HuH-7.5 (cell line): ENCODE measurements at places on chromosomes 1 and 21.

DNA sequence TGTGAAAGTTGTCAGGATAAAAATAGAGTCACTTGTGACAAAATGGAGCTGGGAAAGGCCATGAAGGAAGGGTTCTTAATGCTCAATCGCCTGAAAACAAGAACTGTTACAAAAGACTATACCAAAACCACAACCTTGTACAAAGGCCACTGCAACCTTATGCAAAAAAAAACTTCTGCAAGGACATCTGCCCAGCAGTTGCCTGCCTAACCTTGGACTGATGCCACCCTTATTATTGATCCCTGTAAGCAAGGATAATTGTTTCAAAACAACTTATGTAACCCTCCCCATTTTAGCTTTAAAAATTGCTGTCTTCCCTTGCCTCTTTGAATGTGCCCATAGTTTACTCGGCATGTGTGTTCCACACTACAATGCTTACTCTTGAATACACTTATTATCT lies 5.7 kb downstream of the ALG14 start:
- DNase-seq: no peak

DNA sequence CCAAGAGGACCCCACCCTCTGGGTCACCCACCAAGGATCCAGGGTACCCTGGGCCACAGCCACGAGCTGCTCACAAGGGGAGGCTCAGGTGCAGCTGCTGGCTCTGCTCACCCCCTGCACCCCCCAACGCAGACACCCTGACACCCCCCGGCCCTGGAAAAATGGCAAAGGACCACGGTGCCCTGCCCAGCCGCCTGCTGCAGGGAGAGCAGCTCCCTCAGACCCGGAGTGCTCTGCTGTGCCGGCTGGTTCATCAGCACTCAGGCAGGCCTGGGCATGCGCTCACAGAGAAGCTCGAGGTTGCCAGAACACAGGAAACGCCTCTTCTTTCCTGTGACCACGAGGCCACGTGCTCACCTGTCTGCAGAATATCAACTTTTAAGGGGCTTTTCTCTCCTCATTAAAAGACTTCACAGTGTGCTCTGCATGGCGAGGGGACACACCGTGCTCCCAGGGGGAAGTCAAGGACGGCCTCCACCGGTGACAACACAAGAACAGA lies 4.3 kb upstream of the C1QTNF12 start:
- no peak for DNase-seq

GRCh38 chr1:227766015-227766634 lies 30.9 kb downstream of the SNAP47 start:
- DNase-seq: no peak

DNA sequence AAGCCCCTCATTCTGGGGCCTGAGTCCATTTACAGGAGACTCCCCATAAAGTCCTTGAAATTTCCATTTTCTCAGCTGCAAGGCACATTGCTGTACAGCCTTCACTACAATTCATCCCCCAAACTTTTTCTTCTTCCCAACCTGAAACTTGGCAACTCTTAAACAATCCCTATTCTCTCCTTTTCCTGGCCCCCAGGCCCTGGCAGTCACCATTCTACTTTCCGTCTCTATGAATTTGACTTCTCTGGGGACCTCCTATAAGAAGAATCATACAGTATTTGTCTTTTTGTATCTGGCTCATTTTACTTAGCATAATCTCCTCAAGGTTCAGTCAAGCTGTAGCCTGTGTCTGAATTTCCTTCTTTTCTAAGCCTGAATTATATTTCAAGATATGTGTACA lies 332.9 kb downstream of the PCP4 start:
- no peak for DNase-seq

DNA sequence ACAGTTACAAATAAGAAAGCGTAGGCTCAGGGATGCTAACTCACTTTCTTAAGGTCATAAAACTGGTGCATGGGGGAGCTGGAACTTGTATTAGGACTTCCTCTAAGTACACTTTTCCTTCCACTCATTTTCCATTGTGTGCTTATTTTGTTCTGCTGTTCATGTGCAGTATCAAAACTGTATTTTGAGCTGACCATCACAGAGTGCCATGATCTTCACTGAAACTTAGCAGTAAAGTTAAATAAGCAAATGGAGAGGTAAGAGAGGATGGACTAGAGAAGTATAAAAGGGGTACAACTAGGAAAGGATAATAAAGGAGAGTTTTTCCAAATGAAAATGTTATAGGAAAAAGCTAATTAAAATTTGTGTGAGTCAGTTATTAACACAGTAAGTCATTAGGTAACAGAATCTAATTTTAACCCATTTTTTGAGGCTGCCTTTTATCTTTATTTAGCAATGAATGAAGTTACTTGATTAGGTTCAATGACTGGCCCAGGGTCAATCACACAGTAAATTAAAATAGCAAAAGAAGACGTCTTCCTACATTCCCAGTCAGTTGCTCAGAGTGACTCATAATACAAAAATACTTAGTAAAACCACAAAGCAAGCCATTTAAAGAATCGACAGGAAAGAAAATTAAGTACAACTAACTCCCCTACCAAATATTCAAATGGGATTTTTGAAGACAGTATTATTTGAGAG lies 165.8 kb upstream of the C1orf105 start:
- DNase-seq: no peak

DNA sequence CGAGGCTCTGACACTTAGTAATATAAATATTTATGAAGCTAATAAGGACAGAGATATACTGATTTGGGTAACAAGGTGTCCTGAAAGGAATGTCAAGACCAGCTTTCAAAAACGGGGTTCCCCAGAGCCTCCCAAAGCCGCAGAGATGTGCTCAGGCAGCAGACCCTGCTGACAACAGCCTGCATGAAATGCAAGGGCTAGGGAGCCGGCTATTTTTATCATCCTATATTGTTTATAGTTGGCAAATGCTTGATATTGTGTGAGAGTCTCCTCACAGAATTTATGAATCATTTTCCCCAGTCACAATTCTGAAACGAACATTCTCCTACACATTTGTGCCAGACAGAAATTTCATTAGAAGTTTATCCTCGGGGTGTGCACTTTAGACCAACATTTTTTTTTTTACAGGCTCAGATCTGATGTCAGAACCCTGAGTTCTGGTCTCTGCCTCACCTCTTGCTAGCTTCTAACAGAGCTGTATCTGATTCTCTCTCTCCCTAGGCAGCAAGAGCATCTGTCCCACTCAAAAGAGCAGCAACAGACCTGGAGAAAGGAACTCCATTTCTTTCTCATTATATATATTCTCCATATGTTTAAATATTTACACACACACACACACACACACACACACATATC lies 302.3 kb upstream of the PLD5 start:
- DNase-seq: no peak

DNA sequence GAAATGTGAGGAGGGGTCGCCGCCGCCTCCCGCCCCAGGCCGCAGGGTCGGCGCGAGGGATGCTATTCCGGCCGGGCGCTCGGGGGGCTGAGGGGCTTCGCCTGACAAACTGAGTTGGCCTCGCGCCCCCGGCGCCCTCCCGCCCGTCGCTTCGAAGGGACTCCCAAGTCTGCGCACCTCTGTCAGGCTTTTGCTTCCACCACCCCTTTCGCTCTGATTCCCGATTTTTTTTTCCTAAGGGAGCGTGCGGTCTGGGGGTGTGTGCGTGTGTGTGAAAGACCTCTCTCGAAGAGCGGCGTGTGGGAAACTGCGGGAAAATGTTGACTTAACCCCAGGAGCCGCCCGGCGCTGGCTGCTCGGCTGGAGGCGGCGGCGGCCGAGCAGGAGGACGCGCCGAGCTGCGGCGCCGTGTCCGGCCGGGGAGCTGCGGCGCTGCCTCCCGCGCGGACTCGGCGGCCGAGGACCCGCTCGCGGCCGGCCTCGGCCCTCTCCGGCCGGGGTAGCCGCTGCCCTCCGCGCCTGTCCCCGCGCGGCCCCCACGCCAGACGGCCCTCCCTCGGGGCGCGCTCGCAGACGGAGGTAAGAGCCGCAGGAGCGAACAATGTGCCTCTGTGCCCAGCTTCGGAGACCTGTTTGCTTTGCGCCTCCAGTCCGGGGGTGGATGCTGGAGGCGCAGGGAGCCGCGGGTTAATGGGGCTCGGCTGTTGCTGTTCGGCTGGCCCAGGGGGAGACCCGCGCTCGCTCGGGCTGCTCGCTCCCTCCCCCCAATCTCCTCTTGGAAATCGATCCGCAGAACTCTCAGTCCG lies 1.1 kb downstream of the ADGRL2 start:
- DNase-seq: peak; percentile 22

DNA sequence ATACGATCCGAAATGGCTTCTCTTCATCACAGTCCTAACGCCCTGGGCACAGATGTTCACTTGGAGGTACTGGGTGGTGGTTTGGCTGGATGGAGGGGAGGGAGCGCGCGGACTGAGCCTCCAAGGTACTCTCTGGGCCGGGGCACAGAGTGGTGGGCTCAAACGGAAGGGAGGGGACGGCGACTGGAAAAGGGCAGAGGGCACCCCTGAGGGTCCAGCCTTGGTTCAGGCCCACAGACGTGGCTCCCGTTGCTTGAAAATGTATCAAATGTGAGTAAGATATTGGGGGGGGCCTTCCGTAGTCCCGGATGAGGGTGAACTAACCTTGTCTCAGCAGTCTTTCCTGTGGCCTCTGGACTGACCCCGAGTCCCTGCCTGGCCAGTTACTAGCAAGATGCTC lies 463 bp downstream of the IL12RB2 start:
- DNase-seq: no peak

DNA sequence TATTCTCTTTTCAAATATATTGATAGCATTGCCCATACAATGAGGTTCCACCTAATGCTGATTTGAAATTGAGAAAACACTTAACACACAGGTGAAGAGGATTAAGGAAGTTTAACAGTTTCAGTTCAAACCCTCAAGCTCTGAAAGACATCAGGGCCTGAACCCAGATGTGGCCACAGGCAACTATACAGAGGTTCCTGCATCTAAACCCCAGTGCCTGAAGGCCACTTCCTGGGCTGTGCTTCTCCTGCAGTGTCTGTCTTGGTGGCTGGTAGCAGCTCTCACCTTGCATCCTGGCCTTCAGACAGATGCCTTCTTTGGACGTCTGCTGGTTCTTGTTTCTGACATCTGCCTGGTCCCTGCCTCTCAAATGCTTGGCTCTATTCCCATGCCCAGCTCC lies 25.1 kb upstream of the NGF start:
- DNase-seq: no peak

DNA sequence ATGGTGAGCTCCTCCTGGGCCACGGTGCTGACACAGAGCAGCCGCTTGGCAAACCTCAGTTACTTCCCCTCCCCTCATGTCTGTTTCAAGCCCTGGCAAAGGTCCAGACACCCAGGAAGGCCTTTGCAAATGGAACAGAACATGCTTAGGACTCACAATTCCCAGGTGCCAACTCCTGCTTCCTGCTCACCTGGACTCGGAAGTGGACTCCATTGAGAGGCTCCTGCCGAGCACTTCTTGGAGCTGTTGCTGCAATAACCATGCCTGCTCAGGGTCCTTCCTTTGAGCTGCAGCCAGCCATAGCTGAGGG lies 10.7 kb downstream of the DCST2 start:
- DNase-seq: no peak

DNA sequence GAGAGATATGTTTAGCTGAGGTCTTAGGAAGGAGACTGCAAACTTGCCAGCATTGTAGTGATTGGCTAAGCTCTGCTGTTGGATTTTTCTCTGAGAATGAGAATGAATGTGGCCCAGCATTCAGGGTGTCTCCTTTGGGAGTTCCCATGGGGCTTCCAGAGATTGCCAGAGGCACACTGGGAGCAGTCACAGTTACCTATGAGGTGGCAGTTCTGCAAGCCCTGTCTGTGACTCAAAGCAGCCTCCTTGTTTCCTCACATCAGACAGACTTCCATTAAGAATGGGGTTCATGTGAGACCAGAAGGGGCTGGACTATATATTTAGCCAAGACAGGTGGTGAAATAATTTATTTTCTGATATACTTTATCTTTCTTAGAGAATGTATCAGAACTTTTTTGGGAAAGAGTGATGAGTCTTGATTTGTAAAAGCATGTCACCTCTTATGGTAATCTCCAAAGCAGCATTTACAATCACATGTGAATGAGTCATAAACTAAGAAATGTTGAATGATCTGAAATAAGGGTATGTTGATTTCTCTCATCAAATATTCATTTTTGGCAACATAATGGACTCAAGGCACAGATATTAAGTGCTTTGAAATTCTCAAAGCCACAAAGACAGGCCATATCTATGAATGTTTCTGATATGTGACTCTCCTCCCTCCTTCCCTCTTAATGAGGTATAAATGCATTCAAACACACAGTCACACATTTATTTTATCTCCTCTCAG lies 9.5 kb upstream of the SLC19A2 start:
- no peak for DNase-seq

DNA sequence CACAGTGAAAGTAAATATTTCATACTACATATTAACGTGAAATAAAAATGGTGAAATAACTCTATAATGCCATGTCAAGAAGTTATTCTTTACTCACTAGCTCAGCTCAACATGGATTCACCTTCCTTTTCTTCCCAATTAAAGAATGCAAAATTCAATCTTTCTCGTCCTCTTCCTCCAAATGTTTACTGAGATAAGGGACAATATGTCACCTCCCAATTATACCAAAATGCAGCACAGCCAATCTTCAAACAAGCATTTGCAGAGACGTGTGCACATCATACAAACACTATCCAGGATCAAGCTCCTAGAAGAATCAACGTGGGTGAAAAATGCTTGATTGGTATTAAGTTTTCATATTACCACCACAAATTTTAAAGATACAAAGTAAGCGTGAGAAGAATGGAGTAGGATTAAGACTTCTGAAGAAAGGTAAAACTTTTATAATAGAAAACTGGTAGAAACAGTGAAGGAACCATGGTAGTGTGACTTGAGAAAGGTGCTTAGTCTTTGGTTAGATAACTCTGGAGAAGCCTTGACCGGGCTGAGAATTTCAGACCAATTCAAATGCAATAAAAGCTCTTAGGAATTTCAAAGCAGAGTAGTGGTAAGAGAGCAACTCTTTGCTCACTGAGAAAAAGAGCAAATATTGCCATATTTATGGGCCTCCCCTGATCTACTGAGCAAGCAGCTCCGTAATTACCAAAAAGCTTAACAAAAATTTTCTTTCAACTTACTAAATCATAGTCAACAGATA lies 7.2 kb downstream of the PTP4A2 start:
- DNase-seq: no peak

DNA sequence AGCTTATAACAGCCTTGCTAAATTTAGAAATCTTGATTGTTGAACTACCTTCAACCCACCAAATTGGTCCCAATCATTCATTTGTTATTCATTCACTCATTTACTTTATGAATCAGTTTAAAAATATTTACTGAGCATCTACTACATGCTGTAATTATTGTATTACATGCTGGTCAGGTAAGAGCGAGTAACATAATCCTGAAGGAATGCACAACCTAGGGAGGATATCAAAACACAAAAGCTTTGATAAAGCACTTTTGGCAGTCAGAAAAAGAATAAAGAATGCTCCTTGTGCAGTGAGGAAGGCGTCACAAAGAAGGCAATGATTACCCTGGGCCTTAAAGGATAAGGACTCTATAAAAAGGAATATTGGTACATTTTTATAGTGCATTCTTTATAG lies 518.9 kb upstream of the NR5A2 start:
- DNase-seq: no peak
